Adipose tissue (tissue), 3 donors: ENCODE measurements at places on chromosomes 4 and X. TPM values are rescaled to one million over a fixed set of nuclear protein-coding genes. Genes with fewer than 3 reads are reported as not detected.

FGF5 gene
- polyA plus RNA-seq, result 0.03 TPM

CACNA1F gene
- 0.79 TPM for polyA plus RNA-seq

ARR3 gene
- not detected for polyA plus RNA-seq

LRCH2 gene
- polyA plus RNA-seq, result 0.24 TPM

AMBN gene
- polyA plus RNA-seq, result not detected

ELF2 gene
- 17.0 TPM for polyA plus RNA-seq

C4orf50 gene
- 0.01 TPM for polyA plus RNA-seq

NKX1-1 gene
- not detected for polyA plus RNA-seq

PRKG2 gene
- 0.29 TPM for polyA plus RNA-seq

BEND2 gene
- polyA plus RNA-seq, result not detected

PCDH7 gene
- 0.90 TPM for polyA plus RNA-seq

BANK1 gene
- polyA plus RNA-seq, result 6.5 TPM

TLR1 gene
- polyA plus RNA-seq, result 2.9 TPM

HMX1 gene
- not detected for polyA plus RNA-seq

SLC6A14 gene
- polyA plus RNA-seq, result 0.11 TPM

RGS12 gene
- 16.3 TPM for polyA plus RNA-seq

MAGEA10 gene
- polyA plus RNA-seq, result not detected

MAGEB4 gene
- not detected for polyA plus RNA-seq

IL1RAPL2 gene
- not detected for polyA plus RNA-seq

DDIT4L gene
- 0.43 TPM for polyA plus RNA-seq

IRS4 gene
- not detected for polyA plus RNA-seq

DMP1 gene
- not detected for polyA plus RNA-seq

LAP3 gene
- 74.3 TPM for polyA plus RNA-seq

ATP1B4 gene
- polyA plus RNA-seq, result not detected

FRG1 gene
- polyA plus RNA-seq, result 46.6 TPM

GYPE gene
- polyA plus RNA-seq, result 0.15 TPM

COL4A5 gene
- polyA plus RNA-seq, result 8.1 TPM

AMER1 gene
- polyA plus RNA-seq, result 1.0 TPM

GLUD2 gene
- polyA plus RNA-seq, result 0.82 TPM

CTAG2 gene
- polyA plus RNA-seq, result not detected

SMR3B gene
- not detected for polyA plus RNA-seq

DCAF12L1 gene
- polyA plus RNA-seq, result not detected

TTC29 gene
- not detected for polyA plus RNA-seq

HPSE gene
- polyA plus RNA-seq, result 1.8 TPM

ARMCX4 gene
- polyA plus RNA-seq, result 2.4 TPM

ALPK1 gene
- polyA plus RNA-seq, result 3.0 TPM

FOXP3 gene
- polyA plus RNA-seq, result 0.12 TPM

IL1RAPL1 gene
- polyA plus RNA-seq, result not detected

MMRN1 gene
- polyA plus RNA-seq, result 17.7 TPM

G6PD gene
- polyA plus RNA-seq, result 88.4 TPM
